Hematopoietic multipotent progenitor cell treated with erythropoietin and hydrocortisone succinate and interleukin-3 and kit ligand, for 8 days (in vitro differentiated cells): ENCODE measurements at places on chromosomes 16 and 17.

GRCh38 chr17:63095459-63095858 is 129.4 kb downstream of the TANC2 start:
- DNase-seq: no peak

GRCh38 chr16:88064011-88064888 is 113.0 kb downstream of the BANP start:
- DNase-seq: no peak

- DNase-seq: no peak
Observed at GRCh38 chr16:20327444-20328041, at the start of gene GP2. TSS of gene GP2 (minus strand) at chr16:20327513. CDS start at chr16:20326431, 1,082 bp downstream.

DNA sequence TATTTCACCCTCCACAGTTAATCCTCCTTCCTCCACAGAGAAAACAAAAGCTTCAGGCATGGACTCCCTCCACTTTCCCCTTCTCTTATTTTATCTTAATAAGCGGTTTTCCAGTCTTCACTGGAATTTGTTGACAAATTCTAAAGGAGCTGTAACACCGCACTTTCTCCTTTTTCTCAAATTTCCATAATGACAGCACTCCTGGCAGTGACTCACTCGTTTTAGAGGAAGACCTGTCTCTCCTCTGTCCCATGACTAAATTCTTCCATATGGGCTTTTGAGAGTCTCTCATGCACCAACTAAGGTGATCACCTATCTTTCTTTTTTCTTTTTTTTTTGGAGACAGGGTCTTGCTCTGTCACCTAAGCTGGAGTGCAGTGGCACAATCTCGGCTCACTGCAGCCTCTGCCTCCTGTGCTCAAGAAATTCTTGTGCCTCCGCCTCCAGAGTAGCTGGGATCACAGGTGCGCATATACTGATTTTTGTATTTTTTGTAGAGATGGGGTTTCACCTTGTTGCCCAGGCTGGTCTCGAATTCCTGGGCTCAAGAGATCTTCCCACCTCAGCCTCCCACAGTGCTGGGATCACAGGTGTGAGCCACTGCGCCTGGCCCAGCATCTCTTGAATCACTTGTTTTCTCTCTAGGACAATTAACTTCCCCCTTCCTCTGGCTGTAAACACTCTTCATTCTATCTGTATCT is 7.7 kb downstream of the ITGAM start:
- no peak for DNase-seq
